ENCODE measurements at places on chromosomes 12 and 14. TPM values are rescaled to one million over a fixed set of nuclear protein-coding genes. Genes with fewer than 3 reads are reported as not detected.

DNA sequence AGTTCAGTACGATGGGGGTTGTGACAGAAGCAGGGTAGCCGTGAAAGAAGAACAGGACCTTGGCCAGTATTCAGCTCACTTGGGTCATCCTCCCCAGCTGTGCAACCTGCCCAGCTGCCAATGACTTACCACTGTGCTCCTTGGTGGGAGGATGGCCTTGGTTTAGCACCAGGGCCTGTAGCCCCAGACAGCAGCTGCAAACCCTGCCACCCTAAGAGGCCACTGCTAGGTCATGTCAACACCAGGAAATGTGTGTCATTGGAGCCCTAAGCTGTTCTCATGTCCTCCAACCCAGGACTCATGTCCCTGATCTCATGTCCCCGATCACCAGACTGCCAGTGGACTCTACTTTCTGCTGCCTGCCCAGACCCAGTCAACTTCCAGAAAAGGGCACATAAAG, 3.0 kb upstream of the CRACR2A start:
- DNase-seq: no peak

DNA sequence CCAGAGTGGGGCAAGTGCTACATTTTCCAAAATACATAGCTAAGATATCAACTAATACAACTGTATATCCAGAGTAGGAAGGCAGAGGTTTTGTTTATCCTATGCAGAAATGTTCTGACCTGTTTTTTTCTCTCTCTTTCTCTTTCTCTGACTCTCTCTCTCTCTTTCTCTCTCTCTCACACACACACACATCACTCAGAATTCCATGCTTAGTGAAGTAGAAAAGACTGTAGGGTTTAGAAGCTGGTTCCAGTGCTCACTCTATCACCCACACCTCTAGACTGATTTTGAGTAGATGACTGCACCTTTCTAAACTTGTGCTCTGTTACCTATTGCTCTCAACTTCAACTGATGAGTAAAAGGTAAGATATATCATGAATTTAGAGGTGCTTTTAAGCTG, 356.7 kb downstream of the LRIG3 start:
- DNase-seq: no peak

DNA sequence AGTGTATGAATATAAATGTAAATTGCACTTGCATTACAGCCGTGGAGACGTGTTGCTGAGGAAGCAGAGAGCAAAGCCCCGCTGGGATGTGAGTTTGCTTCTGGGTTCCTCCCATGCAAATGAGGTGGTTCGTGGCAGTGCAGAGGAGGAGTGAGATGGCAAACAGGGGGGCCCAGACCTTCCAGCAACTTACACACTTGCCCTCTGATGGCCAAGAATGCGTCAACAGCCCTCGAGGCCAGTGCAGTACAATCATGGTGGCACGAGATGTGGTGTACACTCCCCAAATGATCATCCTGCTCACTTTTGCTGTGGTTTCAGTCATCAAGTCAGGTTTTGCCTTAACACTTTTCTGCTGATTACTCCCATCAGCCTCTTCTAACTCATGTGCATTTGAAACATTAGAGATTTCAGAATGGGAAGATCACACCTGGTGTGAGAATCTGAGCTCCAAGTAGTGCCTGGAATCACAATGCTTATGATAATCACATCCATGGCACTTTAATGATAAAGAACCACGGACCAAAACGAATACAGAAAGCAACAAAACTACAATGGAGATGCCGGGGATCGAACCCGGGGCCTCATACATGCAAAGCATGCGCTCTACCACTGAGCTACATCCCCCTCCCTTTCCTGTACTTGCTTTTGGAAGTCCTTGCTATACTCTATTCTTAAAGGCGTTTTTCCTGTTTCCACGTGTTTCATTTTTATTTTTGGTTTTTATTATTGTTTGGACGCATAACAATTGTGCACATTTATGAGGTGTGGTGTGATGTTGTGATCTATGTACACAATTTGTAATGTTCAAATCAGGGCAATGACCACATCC, 7.0 kb upstream of the UBC start:
- peak; percentile 84 for DNase-seq

- peak; percentile 45 for DNase-seq
These were observed 283.2 kb downstream of the TTC8 start for GRCh38 chr14:89107626-89108025.

DNA sequence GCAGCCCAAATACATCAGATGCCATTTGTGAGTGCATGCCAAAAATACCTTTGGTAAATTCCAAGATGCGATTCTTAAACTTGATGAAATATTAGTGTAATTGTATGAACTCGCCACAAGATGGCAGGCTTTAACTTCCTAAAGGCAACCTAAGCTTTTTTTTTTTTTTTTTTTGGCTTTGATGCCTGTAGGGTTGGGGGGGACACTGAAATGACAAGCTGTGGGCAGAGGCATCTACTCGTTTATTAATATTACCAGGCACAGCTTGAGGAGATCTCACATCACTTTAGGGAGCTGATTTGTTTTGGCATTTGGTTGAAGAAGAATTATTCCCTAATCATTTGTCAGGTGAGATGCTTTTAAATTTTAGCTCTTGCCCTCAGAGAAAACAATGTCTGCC, 126.7 kb upstream of the CCDC196 start:
- peak; percentile 88 for DNase-seq

SOS2 gene
- total RNA-seq: 7.9 TPM

Data from G401 (cell line).